ENCODE measurements at places on chromosomes 11 and 22. TPM values are rescaled to one million over a fixed set of nuclear protein-coding genes. Genes with fewer than 3 reads are reported as not detected.

EIF3L gene
- total RNA-seq = 695 TPM

KCNA4 gene
- not detected for total RNA-seq

GAS2 gene
- 85.1 TPM for total RNA-seq

NAALAD2 gene
- total RNA-seq = 8.0 TPM

CD248 gene
- 0.35 TPM for total RNA-seq

OR51L1 gene
- total RNA-seq = not detected

SPCS2 gene
- 83.4 TPM for total RNA-seq

DNA sequence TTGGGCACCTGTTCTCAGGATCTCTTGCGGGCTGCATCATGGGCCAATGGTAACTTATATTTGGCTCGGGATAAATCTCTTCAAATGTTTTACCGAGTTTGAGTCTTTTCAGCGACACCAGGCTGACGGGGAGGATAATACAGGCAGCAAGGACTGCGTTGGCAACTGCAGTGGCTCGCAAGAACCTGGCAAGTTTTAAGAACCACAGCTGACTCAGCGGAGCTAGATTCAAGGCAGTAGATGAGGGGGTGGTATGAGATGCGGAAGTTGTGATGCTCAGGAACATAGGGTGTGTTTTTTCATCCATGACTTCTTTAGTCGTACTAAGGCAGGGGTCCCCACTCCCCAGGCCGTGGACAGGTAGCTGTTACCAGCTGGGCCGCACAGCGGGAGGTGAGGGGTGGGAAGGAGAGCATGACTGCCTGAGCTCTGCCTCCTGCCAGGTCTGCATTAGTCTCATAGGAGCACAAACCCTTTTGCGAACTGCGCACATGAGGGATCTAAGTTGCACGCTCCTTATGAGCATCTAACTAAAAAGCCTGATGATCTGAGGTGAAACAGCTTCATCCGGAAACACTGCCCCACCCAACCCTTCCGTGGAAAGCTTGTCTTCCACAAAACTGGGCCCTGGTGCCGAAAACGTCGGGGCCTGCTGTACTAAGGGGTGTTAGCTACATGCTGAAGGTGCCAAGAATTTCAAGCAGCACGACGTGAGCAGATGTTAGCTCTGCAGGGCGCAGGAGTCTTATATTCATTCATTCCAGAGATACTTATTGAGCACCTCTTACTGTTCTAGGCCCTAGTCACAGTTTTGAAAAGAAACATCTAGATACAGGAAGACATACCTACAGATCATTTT is 6.4 kb upstream of the JAM3 start:
- no peak for DNase-seq

GRCh38 chr22:28183078-28183860 is 264.2 kb upstream of the PITPNB start:
- DNase-seq = no peak

- peak; percentile 77 for DNase-seq
Observed at GRCh38 chr11:125923012-125923579, 18.8 kb downstream of the DDX25 start.

GRCh38 chr11:66877588-66878385 is 20.9 kb downstream of the LRFN4 start:
- DNase-seq = no peak

- no peak for DNase-seq
Observed at GRCh38 chr11:111819829-111820237, 51.5 kb downstream of the ALG9 start.

DNA sequence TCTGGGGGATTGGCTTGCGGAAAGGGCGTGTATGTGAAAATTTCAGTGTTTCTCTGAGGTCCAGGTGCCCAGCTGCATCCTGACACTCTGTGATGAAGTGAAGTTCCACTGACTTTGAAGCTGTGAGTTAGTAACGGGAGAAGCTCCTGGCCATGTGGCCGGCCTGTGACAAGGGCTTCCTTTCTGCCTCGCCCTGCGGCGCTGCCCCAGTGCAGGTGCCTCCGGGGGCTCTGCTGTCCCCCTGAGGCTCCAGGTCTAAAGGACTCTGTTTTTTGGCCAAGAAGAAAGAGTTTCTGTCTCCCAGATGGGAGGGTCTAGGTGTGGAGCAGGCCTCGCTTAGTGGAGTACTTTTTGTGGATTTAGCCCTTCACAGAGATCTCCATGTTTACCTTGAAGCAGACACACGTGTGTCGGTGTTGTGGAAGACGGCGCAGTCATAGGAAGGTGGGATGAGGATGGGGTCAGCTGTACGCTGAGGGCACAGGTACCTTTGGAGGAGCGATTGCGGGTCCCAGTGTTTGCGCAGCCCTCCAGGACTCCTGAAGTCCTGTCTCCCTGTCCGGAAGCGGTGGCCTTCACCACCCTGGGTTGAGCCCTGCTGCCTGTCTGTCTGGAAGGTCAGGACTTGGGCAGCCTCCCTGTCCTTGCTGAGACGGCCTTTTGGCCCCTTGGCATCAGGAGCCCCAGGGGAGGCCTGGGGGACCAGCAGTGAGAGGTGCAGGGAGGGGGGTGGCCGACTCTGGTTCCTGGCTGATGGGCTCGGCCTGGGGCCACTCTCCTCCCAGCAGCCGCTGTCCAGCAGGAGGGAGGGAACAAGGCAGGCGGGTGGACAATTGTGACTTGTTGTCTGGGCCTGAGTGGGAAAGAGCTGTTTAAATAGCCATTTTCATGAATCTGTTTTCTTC is 1249.3 kb downstream of the BRD1 start:
- no peak for DNase-seq

GRCh38 chr11:122089111-122089510 is 26.9 kb downstream of the BLID start:
- DNase-seq = no peak

- DNase-seq = no peak
Observed at GRCh38 chr22:38871360-38872171, 450 bp downstream of the CBX6 start.

DNA sequence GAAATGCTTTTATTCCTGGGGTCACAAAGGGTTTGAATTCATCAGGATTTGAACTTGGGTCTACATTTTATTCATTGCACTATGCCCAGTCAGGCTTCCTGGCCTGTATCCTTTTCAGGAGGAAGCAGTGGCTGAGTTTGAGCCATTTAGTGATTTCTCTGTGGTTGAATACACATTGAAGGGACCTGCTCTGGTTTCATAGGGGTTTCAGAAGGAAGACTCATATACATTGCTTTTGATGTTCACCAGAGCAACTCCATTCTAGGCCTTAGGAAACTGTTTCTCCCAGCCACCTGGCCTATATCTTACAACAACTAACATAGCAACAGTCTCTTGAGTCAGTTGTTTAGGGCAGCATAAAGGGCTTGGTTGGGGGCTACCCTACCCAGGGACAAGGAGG is 165.7 kb downstream of the INSC start:
- DNase-seq = no peak

- DNase-seq = no peak
Observed at GRCh38 chr11:71240061-71240690, 12.2 kb downstream of the SHANK2 start.

GRCh38 chr11:130070109-130070845 is 583 bp downstream of the APLP2 start:
- DNase-seq = no peak

DNA sequence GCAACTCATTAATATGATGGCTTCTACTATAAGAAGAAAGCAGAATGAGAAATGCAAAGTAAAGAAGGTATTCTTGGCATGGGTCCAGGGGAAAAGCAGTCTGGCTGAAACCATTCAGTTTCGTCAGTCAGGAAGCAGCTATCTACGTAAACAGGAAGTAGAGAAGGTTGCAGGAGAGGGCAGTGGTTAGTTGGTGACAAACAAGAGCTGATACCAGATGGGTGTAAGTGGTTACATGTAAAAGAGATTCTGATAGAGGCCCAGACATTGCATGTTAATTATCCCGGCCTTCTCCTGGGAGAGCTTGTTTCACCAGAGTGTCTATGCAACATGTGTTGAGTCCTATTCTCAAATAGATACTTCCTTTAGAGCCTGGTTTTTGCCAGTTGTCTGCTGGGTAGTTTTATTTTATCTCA is 58.4 kb upstream of the PSMA1 start:
- DNase-seq = peak; percentile 82

DNA sequence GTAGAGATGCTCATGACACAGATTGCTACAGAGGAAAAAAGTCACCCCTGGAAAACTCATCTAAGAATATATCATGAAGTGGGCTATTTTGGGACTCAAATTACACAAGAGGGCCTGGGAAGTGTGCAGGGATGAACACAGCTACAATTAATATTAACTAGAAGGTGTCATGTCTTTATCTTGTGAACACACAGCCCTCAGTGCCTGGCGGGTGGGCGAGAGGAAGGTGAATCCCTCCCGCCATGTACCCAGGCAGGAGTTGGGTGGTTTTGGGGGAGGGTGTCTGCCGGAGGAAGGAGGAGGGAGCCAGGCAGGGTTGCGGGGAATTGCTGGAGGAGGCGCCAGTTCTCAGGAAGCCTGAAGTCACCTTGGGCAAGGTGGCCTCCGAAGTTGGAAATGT is 5.1 kb upstream of the FAM83F start:
- DNase-seq = no peak

GRCh38 chr11:5621580-5621979 is 3.2 kb upstream of the TRIM34 start:
- DNase-seq = no peak

GRCh38 chr11:108788565-108789199 is 123.8 kb downstream of the DDX10 start:
- DNase-seq = peak; percentile 25

GRCh38 chr11:4610258-4610935 is 2.4 kb upstream of the TRIM68 start:
- no peak for DNase-seq

DNA sequence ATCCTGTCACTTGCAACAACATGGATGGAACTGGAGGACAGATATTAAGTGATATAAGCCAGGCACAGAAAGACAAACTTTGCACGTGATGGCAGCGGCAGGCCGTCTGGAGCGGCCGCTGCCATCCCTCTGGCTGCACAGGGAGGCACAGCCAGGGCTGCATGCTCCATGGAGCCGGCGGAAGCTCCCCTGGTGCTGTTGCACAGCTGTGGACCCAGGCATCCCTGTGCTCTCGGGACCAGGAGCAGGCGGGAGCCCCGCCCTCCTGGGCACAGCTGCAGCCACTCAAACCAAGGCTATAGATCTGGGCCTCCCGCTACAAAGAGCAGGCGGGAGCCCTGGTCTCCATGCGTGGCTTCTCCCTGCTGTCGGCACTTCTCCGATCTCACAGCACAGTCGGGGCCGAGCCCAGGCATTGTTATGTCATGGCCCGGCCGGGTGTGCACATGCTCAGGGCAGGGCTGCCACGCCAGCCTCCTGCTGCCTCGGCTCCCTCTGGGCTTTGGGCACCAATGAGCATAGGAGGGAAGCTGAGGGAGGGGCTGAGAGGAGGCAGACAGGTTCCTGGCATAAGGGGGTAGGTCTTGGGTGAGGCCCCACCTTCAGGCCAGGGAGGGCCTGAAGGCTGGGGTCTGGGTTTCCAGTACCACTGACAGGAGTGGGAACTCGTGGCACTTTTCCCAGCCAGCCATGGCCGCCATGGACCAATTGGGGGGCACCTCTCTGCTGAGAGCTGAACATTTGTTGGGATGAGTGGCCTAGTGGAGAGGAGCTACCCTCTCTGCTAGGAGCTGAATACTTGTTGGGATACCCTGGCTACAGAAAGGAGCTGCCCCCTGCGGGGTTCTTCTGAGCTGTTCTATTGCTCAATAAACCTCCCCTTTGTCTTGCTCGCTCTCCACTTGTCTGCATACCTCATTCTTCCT is 16.7 kb downstream of the RRP8 start:
- DNase-seq = no peak

GRCh38 chr11:94539420-94539819 is 4.3 kb upstream of the FUT4 start:
- DNase-seq = no peak

DNA sequence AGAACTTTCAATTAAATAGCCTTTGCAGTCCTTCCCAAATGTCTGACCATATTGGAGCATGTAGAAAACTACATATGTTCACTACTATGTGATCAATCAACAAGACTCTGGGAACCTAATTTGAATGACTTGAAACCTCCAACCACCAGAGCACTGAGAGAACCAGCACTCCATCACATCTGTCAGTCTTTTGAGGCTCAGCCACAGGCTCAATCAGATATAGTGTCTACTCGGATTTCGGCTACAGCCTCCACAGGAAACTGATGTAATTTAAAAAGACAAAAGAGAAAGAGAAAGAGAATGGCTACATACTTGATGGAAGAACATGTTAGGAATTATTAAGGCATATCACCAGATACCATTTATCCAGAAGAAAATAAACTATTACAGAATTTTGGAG is 859.0 kb downstream of the FAM181B start:
- no peak for DNase-seq

GRCh38 chr11:128905345-128906184 is 14.4 kb downstream of the KCNJ5 start:
- no peak for DNase-seq

DNA sequence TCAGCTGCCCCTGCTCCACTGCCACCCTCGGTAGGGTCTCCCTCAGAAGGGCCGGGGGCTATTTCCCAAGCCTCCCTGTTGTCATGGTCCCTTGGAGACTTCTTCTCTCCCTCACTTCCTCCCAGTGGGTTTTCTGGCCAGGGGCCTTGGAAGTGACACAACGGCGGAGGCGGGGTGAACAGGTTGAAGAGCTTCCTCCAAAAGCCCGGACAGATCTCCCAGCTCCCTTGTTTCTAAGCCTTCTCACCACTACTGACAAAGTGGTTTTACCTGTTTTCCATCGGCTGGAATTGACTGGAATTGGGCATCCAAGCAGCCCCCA is 14.5 kb downstream of the MYH9 start:
- no peak for DNase-seq

DNA sequence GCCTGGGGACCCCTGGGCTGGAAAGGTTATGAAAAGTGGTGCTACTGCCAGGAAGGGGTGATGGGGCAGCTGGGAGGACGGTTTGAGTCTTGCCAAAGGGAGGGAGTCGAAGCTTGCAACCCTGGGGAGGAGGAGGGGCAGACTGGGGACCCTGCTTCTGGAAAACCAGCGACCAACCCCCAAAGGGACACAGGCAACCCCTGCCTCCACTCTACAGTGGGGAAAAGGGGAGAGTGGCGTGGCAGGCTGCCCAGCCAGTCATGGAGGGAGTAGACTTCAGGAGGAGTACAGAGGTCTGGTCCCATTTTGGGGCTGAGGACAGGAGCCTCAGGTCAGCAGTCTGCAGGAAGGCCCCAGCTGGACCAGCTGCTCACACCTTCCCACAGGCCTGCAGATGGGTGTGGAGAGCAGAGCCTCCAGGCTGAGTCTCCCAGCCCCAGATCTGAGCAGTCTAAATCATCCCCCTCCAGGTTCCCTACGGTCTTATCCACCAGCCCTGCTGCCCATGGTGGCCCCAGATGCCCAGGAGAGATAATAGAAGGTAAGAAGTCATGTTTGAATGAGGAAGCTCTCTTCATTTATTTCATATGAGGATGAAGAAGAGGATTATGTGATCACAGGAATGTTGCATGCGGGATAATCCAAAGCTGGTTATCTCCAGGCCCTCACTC is 3.3 kb downstream of the DDT start:
- no peak for DNase-seq

All from HepG2 (cell line).